ENCODE measurements at places on chromosomes 4 and X. TPM values are rescaled to one million over a fixed set of nuclear protein-coding genes. Genes with fewer than 3 reads are reported as not detected.

Gene ESX1
- not detected for total RNA-seq

Gene HGFAC
- total RNA-seq, result not detected

Gene PRKG2
- 0.15 TPM for total RNA-seq

Gene RAB40A
- not detected for total RNA-seq

Gene KCNIP4
- total RNA-seq, result not detected

Gene RTL3
- total RNA-seq, result not detected

Gene NWD2
- total RNA-seq, result not detected

Gene NUDT9
- 20.5 TPM for total RNA-seq

Gene CTAG2
- total RNA-seq, result not detected

Gene FGB
- not detected for total RNA-seq

Gene SLC49A3
- 1.1 TPM for total RNA-seq

Gene GNL3L
- total RNA-seq, result 26.8 TPM

Gene SOWAHB
- not detected for total RNA-seq

Gene HHIP
- total RNA-seq, result 1.1 TPM

Gene CYSLTR1
- total RNA-seq, result not detected

Gene NEXMIF
- total RNA-seq, result under 0.01 TPM

Gene CLNK
- not detected for total RNA-seq

Gene GAGE12E
- not detected for total RNA-seq

Gene PLRG1
- 52.0 TPM for total RNA-seq

Gene FGF5
- 3.2 TPM for total RNA-seq

Gene NMU
- total RNA-seq, result not detected

Gene MAGEE2
- total RNA-seq, result not detected

Gene BANK1
- 0.08 TPM for total RNA-seq

Gene HTT
- 23.2 TPM for total RNA-seq

Gene TMPRSS11B
- total RNA-seq, result not detected

Gene RBMX2
- total RNA-seq, result 33.8 TPM

Gene WDR17
- 0.15 TPM for total RNA-seq

Gene OTC
- not detected for total RNA-seq

Gene SCRG1
- 0.35 TPM for total RNA-seq

Gene ATOH1
- not detected for total RNA-seq

Gene RHOXF1
- not detected for total RNA-seq

Gene AVPR2
- 0.12 TPM for total RNA-seq

Gene HS6ST2
- 0.08 TPM for total RNA-seq

Gene MXRA5
- total RNA-seq, result 0.90 TPM

Gene BCAP31
- total RNA-seq, result 152 TPM
